Progenitor cell of endocrine pancreas (in vitro differentiated cells): ENCODE measurements at places on chromosomes 2 and 18.
A peak's percentile ranks its signal among the peaks of the same experiment; 100 is the strongest.

GRCh38 chr2:85422072-85422457 is 3.6 kb downstream of the SH2D6 start:
- DNase-seq = no peak

GRCh38 chr2:180983468-180984242 is 3.2 kb downstream of the UBE2E3 start:
- DNase-seq = no peak

DNA sequence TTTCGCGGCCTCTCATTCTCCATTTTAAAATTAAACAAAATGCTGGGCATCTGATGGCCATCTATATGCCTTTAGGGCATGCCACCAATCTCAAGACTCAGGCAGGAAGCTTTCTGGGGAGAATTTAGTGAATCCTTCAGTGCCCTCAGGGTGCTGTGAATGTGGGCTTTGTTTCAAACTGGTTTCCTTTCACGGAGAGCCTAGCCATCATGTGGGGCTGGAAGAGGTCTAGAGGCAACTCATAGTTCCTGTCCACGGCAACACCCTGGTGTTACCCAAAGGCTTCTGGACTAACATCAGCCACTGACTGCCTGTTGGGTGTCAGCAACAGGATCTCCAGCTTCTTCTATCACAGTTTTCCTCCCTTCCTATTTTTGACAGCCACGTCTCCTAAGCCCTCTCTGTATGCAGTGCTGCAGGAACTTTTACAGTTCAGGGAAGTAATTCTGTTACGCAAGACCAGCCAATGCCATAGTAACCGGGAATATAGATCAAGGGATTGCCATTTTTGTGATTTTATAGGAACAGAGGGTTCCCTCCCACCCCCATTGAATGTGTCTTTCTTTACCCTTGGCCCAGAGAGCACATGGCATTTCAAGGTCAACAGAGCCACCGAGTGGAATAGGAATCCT is 7.9 kb upstream of the WDR33 start:
- DNase-seq = no peak

DNA sequence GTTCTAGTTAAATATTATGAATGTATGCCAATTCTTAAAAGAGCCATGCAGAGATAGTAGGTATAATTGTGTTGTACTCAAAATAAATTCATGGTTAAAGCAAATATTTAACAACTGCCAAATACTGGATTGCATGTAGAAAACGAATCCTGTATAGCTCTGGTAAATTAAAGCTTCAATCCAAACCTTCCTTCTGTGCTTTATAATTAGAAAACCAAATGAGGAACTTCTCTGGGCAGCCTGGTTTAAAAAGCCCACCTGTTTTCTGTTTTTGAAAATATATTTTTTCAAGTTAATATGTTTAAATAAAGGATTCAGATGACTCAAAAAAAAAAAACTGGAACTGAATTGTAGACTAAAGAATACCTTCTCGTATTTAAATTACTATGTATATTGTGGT is 48.3 kb upstream of the ITGA4 start:
- no peak for DNase-seq

- DNase-seq = no peak
These were observed 43.2 kb upstream of the PSME4 start for GRCh38 chr2:54013996-54014395.

- DNase-seq = no peak
These were observed 136.3 kb downstream of the RPIA start for GRCh38 chr2:88827821-88828220.

GRCh38 chr2:174716785-174717184 is 47.5 kb downstream of the CHRNA1 start:
- no peak for DNase-seq

DNA sequence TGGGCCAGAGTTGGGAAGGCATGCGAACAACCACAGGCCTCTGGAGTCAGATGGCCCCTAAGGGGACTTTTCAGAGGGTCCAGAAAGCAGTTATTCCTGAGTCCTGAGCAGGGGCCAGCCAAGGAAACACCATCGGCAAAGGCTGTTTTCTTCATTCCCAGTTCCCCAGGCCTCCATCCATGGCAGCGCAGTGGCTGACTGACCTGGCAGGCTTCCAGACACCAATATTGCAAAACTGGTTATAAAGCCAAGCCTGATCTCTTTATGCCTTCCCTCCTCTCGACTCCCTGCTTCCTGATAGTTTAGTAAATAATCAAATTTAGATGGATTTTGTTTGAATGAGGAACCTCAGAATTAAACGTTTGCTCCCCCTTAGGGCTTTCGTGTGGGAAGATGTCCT is 133.4 kb upstream of the ITGA6 start:
- DNase-seq = no peak

DNA sequence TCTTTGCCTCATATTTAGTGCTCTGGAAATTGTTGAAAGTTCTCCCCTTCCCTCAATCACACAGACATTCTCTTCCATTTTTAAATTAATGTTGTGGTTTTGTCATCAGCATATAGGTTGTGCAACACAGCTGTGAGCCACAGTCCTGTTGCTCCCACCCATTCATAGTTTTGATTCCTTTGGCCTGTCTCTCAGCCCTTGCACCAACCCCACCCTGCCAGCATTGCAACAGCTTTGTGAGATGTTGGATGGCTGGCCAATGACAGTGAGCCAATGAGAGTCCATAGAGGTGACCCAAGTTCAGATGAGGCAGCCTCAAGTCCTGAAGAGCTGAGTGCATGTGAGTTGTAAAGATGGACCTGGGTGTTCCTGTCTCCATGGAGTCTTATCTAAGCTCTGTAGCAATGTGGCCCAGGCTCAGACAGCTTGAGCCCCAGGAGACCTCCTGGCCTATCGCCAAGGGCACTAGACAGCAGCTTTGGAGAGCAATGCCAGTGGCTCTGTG is 775.5 kb downstream of the RNF144A start:
- no peak for DNase-seq

DNA sequence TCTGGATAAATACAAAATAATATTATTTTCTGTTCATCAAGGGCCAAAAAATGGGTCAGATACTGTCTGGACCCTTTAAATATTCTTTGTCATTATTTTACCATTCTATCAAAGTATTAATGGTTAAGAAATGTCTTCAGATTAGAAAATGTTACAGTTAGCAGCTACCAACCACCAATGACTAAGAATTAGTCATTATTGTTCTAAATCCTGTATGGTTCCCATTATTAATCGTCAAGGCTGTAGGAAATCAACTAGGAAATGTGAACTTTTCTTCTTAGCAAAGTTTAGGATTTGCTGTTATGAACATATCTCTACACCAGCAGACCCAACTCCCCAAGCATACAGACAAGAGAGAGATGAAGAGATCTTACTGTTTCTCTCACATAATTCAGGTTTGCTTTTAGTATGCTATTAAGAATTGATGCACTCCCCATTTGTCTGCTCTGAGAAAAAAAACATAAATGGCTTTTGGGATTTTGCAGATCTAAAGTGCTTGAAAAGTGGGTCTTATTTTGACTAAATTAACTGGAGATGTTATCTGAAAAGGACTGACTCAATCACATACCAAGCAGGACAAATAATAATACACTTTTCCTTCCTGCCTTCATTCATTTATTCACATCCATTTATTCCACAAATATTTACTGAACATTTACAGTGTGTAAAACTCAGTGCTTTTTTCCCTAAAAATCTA is 147.7 kb downstream of the PPP1R1C start:
- DNase-seq = no peak

GRCh38 chr18:5285326-5285725 is 10.2 kb downstream of the ZBTB14 start:
- no peak for DNase-seq

- DNase-seq = no peak
These were observed 652 bp downstream of the NEU4 start for GRCh38 chr2:241809383-241810306.

- no peak for DNase-seq
These were observed 15.1 kb downstream of the SPTBN1 start for GRCh38 chr2:54471221-54471711.

GRCh38 chr2:19651466-19651865 is 250.3 kb downstream of the TTC32 start:
- DNase-seq = no peak

DNA sequence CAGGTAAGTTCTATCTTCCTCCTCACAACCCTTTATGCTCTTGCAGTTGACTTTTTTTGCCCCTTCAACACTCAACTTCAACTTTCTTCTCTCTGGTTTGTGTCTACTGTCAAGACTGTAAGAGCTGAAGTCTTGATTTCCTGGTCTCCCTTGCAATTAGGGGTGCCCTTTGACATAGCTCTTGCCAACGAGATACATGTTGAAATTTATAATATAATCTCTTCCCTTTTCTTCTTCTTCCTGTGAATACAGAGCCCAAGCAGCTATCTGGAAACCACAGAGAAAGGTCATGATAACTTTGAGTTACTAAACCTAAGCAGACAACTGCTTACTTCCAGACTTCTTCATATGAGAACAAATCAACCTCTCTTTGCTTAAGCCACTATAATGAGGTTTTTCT is 163.5 kb downstream of the MC4R start:
- no peak for DNase-seq

DNA sequence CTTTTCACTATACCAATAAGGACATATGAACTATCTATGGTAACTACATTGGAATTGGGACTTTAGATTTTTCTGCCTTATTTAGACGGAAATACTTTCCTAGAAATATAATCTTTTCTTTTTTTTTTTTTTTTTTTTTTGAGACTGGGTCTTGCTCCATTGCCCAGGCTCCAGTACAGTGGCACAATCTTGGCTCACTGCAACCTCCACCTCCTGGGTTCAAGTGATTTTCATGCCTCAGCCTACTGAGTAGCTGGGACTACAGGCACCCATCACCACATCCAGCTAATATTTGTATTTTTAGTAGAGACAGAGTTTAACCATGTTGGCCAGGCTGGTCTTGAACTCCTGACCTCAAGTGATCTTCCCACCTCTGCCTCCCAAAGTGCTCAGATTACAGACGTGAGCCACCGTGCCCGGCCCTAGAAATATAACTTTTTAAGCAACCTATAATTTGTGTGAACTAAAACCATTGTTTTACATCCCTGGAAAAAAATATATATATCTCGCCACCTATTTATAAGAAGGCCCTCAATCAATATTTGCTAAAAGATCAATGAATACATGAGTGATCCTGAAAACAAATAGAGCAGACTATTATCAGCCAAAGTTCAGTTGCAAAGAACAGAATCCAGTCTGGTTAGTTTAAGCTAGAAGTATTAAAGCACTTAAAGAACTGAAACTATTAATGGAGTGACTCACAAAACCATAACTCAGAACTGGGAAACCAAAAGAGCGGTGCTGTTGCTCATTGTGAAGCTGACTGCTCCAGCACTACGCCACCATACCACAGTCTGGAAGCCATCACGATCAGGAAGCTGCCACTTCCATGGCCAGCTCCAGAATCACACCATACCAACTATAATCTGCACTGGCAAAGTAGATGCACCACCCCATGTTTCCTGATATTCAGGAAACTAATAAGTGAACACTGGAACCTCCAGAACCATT is 8.4 kb upstream of the HNRNPLL start:
- no peak for DNase-seq

GRCh38 chr2:65727816-65728215 is 295.4 kb upstream of the SPRED2 start:
- DNase-seq = no peak

GRCh38 chr2:100793982-100794381 is 26.0 kb upstream of the NPAS2 start:
- no peak for DNase-seq

- no peak for DNase-seq
These were observed 74.7 kb downstream of the NDUFA10 start for GRCh38 chr2:239950144-239951128.

DNA sequence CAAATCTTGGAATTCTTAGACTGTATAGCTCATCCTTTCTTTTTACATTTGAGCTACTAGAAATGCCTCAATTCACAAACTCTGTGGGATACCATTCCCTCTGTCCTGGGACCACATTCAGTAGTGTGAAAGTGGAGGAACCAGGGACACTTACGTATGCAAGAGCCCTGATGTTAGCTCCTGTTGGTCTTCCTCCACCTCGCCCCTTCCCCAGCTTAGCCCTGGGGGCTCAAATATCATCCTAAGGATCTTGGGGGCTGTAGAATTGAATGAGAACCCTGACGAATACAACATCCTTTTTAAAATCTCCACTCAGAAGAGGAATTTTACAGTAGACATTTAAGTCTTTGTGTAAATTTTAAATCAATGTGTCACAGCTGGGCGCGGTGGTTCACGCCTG is 65.2 kb upstream of the RAPH1 start:
- no peak for DNase-seq

DNA sequence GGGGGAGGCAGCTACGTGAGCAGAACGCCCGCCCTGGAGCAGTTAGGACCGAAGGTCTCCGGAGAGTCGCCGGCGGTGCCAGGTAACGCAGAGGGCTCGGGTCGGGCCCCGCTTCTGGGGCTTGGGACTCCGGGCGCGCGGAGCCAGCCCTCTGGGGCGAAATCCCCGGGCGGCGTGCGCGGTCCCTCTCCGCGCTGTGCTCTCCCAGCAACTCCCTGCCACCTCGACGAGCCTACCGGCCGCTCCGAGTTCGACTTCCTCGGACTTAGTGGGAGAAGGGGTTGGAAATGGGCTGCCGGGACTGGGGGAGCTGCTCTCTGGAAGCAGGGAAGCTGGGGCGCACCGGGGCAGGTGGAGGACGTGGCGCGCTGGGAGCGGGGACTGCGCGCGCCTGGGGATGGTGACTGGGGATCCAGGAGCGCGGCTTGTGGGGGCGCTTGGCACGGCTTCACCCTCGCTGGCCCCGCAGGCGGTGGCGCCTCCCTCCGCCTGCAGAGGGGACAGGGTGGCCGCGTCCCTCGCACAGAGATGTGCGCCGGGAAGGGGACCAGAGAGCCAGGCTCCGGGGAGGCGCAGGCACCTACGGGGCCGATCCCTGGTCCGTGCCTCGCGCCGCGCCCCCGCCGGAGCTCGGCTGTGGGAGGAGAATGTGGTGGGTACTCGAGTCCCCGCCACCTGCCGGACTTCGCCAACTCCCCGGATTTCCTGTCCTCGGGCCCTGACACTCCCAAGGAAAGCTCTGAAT is 688 bp downstream of the CDH20 start:
- peak; percentile 16 for DNase-seq

DNA sequence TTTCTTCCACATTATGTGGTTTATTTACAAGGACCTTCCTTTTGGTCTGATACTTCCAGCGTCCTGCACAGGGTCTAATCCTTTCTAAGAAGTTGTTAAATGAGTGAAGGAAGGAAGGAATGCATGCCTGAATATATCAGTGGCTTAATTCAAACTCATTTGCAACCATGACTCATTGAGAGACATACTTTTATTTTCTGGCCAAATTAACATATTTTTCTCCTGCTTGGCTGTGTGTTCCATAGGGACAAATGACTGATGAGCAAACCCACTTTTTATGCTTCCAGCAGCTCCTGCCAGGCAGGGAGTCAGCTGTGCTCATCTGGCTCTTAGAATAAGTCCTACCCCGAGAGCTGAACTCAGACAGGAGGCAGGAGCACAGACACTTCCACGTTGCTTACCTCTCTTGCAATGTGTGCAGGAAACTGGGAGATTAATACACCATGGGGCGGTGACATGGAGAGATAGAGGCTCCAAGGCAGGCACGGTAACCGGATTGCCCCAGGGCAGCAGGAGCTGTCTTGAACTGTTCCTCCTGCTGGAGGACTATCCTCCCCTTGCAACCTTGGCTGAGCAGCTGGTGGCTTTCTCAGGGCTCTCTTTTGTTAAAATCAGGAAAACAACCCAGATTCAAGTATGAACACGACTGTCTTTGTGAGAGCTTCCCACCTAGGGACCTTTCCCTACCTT is 667.5 kb upstream of the HS6ST1 start:
- DNase-seq = no peak

- no peak for DNase-seq
These were observed 1178.7 kb downstream of the SUCLG1 start for GRCh38 chr2:83280391-83280790.

- no peak for DNase-seq
These were observed 1.2 kb downstream of the CDH20 start for GRCh38 chr18:61334491-61334850.
